ENCODE measurements at places on chromosomes 11 and 22.

GRCh38 chr11:61071913-61072312, 30.4 kb upstream of the CD5 start:
- DNase-seq: no peak

- no peak for DNase-seq
Measured at GRCh38 chr11:370070-370941, 1.0 kb downstream of the B4GALNT4 start.

DNA sequence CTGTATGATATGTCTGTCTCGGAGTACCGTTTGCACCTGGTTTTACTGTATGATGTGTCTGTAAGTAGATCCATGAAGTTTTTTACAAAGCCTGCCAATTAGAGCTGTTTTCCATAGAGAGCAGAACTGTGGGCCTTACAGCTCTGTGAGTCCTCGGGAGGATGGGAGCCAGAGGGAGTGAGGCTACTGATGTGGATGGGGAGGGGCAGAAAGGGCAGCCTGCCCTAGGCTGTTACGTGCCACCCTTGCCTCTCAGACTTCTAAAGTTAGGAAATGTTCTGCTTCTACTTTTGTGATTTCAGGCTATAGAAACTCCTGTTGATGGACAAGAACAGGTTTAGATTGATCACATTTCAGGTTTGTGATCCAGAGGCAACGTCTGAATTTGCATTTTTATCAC, 105.2 kb downstream of the PPP6R3 start:
- no peak for DNase-seq

DNA sequence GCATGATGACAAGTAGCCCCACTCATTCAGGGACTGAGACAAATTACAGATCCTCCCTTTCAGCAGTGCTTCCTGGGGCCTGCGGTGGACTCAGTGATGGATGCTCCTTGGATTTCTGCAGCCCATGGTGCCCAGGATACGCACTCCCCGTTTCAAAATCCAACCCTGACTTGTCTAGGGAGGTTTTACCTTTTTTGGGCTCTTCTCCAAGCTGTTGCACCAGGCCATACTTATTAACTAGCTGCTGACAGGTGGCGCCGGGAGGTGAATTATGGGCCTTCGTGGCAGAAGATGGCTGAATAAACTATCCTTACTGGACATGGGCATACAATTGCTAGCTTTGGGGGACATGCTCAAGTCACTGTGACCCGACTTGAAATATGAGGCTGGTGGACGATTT, 324.3 kb upstream of the SYN3 start:
- no peak for DNase-seq

DNA sequence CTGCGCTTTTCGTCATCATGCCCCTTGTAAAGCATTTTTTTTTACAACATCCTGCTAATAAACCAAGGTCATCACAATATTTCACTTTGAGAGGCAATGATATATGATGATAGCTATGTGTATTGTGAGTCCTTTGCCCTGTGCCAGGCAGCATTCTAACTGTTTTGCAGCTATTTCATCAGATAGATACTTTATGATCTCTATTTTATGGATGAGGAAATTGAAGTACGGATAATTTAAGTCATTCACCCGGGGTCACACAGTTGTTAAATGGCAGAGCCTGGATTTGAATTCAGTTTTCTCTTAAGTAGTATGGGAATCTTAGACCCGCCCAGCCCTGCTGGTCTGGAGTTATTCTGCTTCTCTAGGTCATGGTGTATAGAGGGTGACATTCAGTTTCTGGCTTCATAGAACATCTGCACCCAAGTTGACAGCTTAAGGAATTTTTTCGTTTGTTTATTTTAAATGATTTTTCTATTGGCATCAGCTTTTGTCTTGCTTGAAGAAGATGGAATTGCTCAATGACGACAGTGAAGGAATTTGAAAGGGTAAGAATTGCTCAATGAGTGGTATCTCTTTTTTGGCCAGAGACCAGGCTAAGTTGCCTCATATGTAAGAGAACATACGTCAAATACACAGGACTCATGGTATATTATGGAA, 926 bp downstream of the PRR5L start:
- DNase-seq: no peak

GRCh38 chr11:9038541-9038940, 34.7 kb upstream of the NRIP3 start:
- no peak for DNase-seq

GRCh38 chr11:18907391-18907790, 31.8 kb downstream of the MRGPRX1 start:
- peak; percentile 42 for DNase-seq

- DNase-seq: no peak
Measured at GRCh38 chr22:41781507-41781906, 19.0 kb upstream of the CCDC134 start.

- DNase-seq: no peak
Measured at GRCh38 chr22:32996276-32996675, 61.9 kb downstream of the SYN3 start.

DNA sequence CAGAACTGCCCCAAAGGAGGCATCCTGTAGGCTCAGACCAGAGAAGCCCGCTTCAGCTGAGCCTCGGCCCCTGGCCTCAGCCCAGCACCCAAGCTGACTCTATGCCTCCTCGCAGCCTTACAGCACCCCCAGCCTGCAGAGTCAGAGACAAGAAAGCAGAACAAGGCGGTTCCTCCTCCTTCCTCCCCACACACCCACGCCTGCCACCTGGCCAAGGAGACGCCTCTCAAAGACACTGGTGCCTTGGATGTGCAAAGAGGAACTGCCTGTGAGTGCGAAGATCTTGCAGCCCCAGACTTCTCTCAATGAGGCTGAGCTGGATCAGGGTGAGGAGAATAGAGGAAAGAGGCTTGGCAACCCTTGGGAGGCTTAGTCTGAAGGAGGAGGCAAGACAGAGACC, 60.2 kb downstream of the PDE2A start:
- DNase-seq: no peak

DNA sequence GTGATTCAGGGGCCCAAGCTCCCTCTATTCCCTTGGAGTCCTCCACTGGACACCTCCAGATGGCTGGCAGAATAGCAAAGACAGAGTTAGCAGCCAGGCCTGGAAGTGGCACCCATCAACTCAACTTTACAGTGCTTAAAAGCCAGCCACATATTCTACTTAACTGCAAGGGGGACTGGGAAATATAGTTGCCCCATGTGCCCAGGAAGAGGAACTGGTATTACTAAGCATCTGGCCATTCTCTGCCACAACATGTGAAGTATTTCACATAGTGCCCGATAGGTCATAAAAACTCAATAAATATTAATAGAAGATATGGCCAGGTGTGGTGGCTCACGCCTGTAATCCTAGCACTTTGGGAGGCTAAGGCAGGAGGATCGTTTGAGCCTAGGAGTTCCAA, 5.5 kb upstream of the IL10RA start:
- DNase-seq: no peak

DNA sequence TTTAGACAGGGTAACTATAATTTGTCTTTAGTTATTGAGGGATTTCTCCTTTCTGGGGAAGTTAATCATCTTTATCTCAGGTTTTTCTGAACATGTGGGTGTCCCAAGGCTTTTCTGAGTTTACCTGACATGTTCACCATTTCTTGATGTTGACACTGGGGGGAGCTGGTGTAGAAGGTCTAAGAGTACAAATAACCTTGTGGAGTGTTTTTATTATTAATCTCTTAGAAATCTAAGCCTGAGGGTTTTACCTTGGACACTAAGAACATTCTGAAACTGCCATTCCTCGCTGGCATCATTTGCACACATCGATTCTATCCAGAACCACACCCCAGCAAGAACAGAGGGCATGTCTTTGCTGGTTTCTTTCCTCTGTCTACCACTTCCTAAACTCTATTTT, 15.6 kb upstream of the C11orf91 start:
- DNase-seq: no peak

- no peak for DNase-seq
Measured at GRCh38 chr11:10255388-10256125, 38.5 kb downstream of the SBF2 start.

DNA sequence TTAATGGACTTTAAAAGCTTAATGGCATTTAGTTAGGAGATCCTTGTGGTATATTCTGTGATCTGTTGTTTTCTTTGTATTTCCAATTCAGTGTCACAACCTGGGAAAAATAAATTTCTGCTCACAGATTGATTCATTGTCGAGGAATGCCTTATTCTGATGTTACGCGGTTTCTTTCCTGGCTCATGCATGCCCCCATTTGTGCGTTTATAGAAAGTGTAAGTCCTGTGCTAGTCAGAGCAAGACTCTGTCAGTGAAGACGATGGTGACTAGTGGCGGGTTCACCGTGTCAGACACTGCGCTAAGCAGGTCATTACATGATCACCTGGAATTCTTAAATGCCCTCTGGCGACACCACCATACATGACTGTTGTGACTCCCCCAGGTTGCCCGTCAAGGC, 169.4 kb downstream of the TBC1D22A start:
- DNase-seq: no peak

DNA sequence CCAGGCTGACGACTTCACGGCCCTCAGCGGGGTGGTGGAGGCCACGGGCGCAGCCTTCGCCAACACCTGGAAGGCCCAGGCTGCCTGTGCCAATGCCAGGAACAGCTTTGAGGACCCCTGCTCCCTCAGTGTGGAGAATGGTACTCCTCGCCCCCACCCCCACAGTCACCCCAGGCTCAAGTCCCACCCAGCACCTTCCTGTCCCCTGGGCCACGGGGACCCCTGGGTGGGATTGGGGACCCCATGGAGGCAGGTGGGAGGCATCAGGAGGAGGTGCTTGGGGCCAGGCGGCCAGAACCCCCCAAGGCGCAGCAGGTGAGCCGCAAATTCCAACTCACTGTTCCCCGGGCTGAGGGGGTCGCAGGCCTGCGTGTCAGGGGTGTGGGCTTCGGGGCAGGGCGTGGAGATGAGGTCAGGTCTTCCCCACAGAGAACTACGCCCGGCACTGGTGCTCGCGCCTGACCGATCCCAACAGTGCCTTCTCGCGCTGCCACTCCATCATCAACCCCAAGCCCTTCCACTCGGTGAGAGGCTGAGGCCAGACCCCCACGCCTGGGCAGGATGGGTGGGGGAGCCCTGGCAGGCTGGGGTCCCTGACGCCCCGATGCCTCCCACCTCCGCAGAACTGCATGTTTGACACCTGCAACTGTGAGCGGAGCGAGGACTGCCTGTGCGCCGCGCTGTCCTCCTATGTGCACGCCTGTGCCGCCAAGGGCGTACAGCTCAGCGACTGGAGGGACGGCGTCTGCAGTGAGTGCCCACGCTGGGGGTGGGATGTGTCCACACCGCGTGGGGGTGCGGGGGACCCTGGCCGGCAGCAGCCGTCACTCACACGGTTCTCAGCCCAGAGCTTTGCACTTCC, 9.4 kb downstream of the MUC5B start:
- DNase-seq: no peak

GRCh38 chr22:22866381-22867111, 21.1 kb upstream of the IGLL5 start:
- DNase-seq: no peak

DNA sequence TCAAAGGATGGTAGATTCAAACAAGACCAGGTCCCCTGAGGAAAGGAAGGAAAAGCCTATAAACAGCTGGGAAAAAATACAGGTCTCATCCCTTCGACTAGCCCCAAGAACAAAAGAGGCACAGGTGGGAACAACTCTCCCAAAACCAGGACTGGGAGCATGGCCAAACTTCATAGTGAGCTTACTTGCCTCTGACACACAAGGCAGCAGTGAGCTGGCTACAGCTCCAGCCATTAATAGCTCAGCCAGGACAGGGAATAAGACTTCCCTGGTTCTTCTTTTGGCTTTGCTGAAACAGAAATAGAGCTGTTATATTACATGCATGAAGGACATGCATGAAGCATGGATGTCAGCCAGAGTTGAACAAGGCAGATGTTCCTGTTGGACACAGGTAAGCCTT, at the start of gene OR10A2:
TSS of gene OR10A2 (plus strand) at position 97 of the 400 bp plus-strand sequence. CDS start 6,698 bp downstream, outside the sequence.
- no peak for DNase-seq

DNA sequence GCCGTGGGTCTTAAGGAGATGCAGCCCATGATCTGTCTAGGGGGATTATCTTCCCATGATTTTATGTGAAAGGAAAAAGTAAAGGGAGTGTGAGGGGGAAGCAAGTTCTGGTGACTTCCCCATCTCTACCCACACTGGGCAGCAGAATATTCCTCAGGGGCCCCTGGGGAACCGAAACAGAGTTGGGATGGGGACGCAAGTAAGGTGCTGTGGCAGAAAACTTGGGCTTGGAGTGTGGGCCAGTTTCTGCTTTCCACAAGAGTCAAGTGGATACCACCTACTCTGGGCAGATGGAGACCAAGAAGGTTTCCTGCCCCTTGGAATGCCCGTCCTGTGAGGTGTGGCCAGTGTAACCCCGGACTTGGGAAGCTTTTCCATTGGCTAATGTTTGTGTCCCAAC, 64.4 kb downstream of the SGSM3 start:
- DNase-seq: no peak

DNA sequence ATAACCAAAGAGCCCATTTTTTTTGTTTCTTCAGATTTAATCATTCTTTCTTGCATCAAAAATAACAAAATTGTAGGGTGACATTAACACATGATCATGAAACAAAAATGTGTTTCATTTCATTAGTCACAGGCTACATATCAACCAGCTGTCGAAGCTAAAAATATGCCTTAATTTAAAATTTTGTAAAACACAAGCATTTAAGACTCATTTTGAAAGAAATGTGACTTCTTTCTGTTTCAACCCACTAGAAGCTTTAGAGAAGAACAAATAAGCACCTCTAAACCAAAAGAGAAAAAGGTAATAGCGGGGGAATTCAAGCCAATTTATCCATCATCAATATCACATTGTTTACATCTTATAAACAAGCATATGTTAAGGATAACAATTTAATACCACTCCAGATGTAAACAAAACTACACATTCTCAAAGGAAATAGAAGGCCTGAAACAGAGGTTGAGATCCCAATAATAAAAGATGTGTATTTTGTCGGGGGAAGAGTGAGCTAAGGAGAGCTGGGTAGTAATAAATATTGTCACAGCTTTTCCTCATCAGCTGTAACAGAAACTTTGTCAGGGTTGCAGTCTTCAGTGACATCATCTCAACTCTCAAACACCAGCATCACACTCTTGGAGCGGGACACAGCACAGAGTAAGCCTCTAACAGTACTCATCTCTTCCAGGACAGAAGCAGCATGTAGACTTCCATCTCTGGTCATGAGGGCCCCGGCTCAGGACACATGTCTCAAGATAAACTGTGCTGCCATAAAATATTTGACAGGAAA, 42.0 kb downstream of the ALG9 start:
- DNase-seq: no peak

GRCh38 chr11:126431401-126432064, 76.0 kb downstream of the ST3GAL4 start:
- DNase-seq: no peak

GRCh38 chr11:61752117-61752924, at the start of gene MYRF:
Gene MYRF (plus strand): TSS chr11:61752636. CDS start chr11:61752745, 109 bp downstream.
- no peak for DNase-seq

GRCh38 chr11:32395127-32395526, 40.2 kb downstream of the WT1 start:
- DNase-seq: no peak

DNA sequence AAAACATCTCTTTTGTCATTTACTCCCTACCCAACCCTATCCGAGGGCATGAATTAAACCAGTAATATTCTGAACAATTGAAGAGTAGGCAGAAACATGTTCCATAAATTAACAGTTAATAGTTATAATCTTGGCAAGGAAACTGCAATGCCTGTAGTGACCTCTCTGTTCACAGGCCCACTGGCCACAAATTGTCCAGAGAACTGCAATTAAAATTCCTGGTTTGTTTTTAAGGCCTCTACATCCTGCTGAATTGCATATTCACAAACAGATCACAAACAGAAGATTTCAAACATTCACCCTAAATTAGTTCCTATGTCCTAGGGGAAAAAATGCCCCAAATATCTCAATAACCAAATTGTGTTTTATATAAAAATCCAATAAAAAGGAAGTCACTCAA, 143.2 kb upstream of the TRPC6 start:
- DNase-seq: no peak

- DNase-seq: no peak
Measured at GRCh38 chr11:102564110-102564509, 33.6 kb upstream of the MMP7 start.

- DNase-seq: no peak
Measured at GRCh38 chr11:102405501-102405900, 47.1 kb downstream of the TMEM123 start.

Measured in epithelial cell of proximal tubule (primary cell).